Fibroblast of the aortic adventitia (primary cell): ENCODE measurements at places on chromosomes 4 and X. TPM values are rescaled to one million over a fixed set of nuclear protein-coding genes. Genes with fewer than 3 reads are reported as not detected.

ADGRA3 gene
- total RNA-seq = 22.8 and 31.9 TPM in 2 replicates

PHKA1 gene
- 3.5 and 4.7 TPM in 2 replicates for total RNA-seq

AREG gene
- total RNA-seq = 0.54 TPM in 1 of 2 replicates, not detected in the other

RPA4 gene
- 0.33 and 1.4 TPM in 2 replicates for total RNA-seq

GPR82 gene
- under 0.01 TPM in 1 of 2 replicates, not detected in the other for total RNA-seq

FGA gene
- not detected in 2 replicates for total RNA-seq

XAGE2 gene
- not detected in 2 replicates for total RNA-seq
